ENCODE measurements at places on chromosomes 6 and 20.

DNA sequence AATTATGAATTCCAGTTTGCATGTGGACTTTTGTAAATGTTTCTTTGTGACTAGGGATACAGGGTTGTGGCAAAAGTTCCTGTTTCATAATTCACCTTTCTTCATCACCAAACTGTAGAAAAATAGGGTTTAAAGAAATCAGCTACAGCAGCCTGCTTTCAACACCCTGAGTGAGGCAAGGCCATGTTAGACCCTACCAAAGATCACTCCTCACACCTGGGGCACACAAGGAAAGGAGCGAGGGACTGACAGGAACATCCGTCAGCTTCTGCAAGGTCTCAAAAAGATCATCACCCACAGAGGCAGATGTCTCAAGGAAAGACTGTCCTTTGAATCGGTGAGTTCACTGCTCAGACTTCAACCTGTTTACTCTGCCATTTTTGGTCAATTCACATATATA, 10.5 kb upstream of the STX11 start:
- DNase-seq, result no peak

- no peak for DNase-seq
These were observed 1.9 kb downstream of the MRAP2 start for GRCh38 chr6:84035484-84035883.

DNA sequence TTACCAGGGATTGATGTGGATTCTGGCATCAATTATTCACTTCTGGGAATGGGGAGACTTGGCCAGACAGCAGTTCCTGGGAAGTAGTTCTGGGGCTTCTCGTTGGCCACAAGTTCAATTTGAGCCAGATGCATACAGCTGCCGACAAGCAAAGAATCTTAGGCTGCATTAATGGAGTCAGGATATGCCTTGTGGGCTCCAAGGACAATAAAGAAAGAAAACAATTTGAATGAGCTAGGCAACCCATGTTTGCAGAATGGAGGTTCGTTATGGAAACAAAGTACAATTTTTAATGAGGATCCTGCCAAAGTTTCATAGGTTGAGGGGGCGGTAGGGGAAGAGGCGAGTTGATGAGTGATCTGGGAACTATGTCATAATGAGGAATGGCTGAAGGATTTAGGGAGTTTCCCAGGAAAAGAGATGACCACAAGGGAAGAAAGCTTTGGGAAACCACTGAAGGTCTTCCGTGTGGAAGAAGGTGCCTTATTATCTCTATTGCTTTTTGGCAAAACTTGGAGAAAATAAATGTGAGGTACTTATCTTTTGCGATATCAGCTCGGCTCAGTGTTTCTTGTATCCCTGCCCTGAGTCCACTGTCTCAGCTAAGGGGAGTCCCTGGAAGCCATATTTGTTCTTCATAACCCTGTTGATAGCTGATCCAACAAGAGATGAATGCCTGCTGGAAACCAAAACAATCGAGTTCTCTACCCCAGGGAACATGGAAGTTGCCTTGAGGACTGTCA, 181.0 kb upstream of the ZNF217 start:
- no peak for DNase-seq

DNA sequence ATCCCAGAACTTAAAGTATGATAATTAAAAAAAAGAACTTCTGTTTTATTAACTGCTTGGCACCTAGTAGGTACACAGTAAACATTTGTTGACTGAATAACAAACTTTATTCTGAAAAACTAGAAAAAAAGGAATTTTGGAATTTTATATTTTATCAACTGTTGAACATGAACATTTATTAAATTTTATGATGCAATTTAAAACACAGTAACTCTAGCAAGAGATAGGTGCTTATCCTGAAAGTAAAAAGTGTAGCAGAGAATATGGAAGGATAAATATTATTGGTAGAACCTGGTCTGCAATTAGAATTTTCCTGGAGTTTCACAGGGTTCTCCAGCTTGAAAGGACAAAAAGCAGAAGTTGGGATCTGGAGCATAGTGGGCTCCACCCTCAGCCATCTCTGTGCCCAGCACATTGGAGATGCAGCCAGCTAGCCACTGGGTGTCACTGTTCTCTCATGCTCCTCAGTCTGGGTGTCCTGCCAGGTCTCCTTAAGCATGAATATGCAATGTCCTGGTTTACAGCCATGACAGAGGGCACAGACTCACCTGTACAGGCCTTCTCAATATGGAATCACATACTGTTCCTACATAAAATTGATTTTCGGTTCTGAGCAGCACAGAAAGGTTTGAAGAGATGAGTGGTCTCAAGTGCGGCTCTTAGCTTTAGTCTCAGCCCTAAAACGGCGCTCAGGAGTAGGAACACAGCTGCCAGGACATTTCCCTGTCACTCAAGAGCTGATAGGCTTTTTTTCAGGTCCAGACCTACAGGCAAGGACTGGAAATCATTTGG, 31.7 kb upstream of the IL20RA start:
- no peak for DNase-seq

GRCh38 chr6:138795809-138796603, at the start of gene ECT2L:
Gene ECT2L (plus strand): TSS chr6:138796087. CDS start chr6:138813275, 17,188 bp downstream.
- DNase-seq, result no peak

DNA sequence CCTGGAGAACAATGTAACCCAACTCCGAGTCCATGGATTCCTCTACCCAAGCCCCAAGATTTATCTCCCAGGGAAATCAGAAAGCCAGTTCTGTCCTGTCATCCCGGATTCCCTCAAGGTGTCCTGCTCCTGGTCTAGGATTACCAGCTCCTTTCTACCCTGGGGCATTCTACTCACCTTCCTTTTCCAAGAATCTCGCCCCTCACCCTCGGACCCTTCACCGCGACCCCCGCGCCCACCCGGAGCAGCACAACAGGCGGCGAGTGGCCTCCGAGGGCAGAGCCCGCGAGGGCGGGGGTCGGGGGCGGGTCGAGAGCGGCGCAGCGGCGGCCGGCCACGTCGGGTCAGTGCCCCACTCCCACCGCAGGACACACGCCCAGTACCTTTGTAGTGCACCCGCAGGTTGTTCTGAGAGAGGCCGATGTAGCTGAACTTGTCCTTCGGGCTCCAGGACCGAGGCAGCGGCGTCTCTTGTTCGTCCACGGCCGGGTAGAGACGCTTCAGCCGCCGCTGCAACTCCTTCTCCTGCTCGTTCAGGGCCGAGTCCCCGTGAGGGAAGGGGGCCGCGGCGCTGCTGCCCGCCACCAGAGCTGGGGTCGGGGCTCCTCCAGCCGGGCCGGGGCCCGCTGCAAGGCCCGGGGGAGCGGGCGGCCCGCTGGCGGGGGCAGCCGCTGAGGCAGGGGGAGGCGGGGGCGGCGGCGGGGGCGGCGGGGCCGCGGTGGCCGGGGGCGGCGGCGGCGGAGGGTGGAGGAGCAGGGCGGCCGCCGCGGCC, 897 bp downstream of the RANBP9 start:
- no peak for DNase-seq
